ENCODE measurements at places on chromosomes 3 and 15.

- DNase-seq = no peak
Measured at GRCh38 chr3:36372534-36372935, 7.8 kb upstream of the STAC start.

DNA sequence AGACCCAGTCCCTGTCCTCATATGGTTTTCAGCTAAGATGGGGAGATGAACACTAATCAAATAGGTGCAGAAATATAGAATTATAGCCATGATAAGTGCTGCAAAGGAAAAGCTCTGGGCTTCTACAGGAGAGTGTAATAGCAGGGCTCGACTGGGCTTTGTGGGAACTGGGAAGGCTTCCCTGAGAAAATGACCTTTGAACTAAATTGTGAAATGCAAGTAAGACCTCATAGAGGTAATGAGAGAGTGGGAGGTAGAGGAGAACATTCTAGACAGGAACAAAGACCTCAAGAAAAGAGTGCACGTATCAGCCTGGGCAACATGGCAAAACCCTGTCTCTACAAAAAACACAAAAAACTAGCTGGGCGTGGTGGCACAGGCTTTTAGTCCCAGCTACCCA is 231.6 kb downstream of the ABHD5 start:
- no peak for DNase-seq

DNA sequence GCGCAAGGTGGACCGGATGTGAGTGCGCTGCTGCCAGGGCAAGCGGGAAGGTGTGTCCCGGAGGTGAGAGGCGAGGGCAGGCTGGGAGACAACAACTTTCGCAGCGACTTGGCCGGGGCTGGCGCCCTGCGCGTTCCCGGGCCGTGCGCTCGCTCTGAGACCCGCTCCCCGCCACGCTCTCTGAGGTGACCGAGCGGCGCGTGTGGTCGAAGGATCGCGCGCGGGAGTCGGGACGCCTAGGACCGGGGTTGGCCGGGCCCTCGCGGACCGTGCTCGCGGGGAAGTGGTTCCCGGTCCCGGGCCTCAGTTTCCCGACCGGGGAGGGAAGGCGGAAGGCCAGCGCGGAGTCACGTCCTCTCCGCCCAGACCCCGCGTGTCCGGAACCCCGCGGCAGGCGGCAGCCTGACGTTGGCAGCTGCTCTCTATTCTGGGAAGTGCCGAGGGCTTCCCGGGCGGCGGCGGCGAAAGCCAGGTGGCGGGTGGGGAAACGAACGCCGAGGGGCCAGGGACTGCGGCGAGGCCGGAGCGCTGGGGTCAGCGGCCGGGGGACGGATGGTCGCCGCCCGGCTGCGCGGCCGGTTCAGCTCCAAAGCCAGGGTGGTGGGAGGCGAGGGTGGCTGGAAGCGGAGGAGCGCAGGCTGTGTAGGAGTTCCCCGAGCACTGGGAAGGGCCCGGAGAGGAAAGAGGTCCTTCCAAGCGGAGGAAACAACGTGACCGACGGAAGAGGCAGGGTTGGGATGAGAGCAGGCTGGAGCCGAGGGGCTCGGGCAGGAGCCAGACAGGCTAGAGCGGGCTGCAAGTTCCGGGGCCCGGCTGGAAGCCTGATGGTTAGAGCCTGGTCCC is 1.0 kb upstream of the IGF2BP2 start:
- DNase-seq = no peak

DNA sequence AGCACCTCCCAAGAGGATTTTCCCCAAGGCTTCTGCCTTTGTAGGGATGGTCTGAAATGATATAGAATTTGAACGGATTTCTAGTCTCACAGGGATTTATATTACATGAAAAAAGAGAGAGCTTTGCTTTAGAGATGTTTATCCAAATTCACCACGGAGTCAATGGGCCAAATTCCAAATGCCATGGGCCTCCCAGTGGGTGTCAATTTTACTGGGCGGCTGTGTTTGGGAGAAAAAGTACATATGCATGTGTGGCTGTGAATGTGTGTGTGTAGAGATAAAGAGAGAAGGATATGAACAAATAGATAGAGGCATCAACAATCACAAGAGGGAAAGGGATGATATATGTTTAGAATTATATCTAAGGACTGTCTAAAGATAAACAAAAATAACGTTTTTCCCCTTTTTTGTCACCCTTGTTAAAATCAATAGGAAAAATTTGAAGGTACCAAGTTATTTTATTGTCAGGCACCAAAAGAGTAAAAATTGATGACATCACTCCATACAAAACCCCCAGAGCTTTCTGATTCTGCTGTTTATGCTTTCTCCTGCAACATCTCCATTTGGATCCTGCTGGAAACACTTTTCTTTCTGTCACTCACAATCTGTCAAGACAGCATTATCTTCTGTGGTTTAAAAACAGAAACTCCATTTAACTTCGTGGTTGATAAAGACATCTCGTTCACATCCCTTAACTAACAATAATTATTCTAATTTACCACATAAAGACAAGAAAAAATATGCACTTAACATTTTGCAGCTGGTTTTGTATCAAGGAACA is 160.7 kb downstream of the FHIT start:
- no peak for DNase-seq

DNA sequence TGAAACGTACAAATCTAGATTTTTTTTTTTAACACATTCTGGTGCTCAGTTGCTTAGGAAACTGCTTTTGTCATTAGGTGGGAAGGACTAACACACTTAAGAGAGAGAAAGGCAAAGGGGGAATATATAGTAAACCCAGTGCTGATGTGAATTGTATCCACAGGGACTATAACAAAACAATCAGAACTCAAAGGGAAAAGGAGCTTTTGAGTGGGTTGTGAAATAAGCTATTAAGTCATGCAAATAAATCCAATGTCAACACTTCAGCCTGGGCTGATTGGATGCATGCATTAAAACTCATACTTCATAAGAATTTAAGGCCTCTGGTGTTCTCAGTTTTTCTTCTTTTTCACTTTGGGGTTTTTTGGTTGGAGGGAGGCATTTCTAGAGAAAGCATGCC is 628.9 kb downstream of the FHIT start:
- no peak for DNase-seq

- no peak for DNase-seq
Measured at GRCh38 chr3:71456156-71456555, 127.4 kb downstream of the FOXP1 start.

GRCh38 chr3:127491909-127492308 is 98.6 kb downstream of the TPRA1 start:
- DNase-seq = no peak

GRCh38 chr3:134656211-134656800 is 5.5 kb upstream of the KY start:
- no peak for DNase-seq

- DNase-seq = no peak
Measured at GRCh38 chr3:143791386-143791785, 56.9 kb downstream of the SLC9A9 start.

GRCh38 chr3:55601366-55602080 is 114.4 kb upstream of the WNT5A start:
- no peak for DNase-seq

DNA sequence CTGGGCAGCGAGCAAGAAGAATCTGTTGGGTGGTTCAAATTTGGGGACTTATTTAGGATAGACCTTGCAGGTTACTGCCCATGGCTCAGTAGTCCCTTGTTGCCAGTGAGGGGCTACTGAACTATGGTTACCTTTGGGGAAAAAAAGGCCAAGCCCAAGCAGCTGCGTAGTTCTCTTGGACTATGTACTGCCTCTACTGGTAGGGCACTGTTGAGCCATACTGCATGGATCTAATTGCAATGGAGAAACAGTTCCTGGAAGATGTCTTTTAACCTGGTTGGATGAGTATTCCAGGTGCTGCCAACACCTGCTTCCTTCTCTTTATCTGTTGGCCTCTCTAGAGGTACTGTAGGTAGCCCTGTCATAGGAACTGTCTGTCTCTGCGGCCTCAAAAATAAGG is 671.9 kb upstream of the CBLB start:
- no peak for DNase-seq

DNA sequence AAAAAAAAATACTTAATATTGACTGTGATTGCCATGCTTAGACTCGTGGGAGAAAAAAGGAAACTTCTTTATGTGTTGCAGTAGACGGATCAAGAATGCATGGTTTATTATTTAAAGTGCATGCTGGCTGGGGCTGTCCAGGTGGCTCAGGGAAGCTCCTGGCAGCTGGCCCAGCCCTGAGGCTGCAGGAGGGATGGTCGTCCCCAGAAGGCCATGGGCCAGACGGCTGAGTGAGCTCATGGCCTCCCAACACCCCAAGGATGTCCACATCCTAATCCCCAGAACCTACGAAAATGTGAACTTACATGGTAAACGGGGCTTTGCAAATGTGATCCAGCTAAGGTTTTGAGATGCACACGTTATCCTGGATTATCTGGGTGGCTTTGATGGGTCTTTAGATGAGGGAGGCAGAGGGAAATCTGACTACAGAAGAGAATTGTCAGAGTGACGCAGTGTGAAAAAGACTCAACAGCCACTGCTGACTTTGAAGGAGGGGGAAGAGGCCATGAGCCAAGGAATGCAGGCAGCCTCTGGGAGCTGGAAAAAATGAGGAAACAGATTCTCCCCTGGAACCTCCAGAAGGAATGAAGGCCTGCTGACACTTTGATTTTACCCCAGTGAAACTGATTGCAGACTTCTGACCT is 29.8 kb downstream of the ADAMTS17 start:
- no peak for DNase-seq

DNA sequence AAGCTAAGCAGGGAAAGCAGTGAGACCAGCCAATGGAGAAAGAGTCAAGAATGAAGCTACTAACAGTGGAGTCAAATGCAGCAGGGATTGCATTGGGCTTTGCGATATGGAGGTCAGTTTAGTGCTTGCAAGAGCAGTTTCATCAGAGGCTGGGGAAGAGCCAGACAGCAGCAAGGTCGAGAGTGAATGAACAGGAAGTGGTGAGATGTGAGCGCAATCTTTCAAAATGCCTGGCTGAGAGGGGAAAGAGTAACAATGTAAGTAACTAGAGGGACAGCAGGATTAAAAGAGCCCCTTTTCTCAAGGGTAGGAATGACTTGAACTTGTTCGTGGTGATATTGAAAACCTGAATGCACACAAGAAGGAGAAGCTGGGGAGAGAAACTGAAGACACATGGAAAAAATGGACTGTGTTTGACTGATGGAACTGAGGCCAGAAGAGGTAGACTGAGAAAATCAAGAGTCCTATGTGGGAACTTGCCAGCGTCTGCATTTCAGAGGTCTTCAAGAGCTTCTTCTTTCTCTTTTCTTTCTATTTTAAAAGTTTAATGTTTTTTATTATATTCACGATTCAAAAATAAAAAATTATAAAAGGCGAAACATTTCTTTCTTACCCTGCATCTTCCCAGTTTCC is 30.6 kb upstream of the GPR160 start:
- DNase-seq = no peak

DNA sequence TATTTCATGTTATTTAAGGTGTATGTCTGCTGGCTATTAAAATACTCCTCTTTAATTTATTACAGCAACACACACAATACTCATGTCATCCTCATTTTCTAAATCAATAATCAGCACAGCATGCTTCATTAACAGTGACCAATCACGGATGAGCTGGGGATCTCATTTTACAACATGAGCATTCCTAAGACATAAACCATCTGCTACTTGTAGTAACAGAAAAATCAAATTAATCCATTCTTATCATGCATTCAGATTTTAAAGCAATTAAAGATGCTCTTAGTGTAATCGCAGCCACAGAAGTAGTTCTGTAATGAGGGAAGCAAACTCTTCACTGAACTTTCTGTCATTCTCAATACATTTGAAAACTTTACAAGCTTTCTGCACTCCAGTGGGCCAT is 191.1 kb downstream of the TBC1D5 start:
- DNase-seq = no peak

DNA sequence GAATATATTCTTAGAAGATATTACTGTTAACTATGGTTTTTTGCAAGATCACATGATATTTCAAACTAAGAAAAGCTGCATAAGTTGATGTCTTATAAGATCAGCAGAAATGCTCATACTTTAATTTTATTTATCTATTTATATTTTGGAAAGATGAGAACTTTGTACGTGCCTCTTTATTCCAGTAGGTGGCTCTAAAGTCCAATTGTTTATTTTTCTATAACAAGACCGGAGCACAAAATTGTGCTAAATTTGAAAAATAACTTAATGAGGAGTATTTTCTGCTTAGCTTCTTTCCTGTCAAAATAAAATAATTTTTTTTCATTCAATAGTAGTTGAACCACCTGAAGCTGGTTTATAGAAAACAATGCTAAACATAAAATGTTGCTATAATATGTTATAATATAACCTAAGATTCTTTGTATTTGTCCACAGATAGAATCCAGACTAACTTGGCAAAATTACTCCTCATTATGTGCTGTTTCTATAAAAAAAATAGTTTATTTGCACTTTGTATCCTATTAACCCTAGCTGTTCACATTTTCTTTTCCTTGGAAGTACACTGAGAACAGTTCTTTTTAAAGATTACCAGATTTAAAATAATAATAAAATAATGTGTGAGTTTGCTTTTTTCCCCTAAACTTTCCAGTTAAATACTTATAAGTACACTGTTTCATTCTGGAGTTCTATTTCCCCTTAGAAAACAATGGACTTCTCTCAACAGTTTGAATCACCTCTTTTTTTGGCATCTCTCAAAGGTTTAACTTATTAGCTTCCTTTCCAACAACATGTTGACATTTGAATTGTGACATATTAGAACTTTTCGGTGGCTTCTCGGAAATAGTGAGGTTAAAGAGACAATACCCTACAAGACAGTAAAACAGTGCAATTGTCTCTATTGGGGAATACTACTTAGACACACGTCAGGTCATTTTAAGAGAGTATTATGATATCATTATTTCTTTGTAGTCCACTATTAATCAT is 530.0 kb downstream of the MECOM start:
- no peak for DNase-seq

GRCh38 chr3:129549006-129549800 is 6.2 kb downstream of the H1-8 start:
- DNase-seq = no peak

GRCh38 chr15:41567862-41568261 is 8.8 kb downstream of the TYRO3 start:
- DNase-seq = no peak

- DNase-seq = no peak
Measured at GRCh38 chr3:184812662-184813042, 686 bp downstream of the VPS8 start.

DNA sequence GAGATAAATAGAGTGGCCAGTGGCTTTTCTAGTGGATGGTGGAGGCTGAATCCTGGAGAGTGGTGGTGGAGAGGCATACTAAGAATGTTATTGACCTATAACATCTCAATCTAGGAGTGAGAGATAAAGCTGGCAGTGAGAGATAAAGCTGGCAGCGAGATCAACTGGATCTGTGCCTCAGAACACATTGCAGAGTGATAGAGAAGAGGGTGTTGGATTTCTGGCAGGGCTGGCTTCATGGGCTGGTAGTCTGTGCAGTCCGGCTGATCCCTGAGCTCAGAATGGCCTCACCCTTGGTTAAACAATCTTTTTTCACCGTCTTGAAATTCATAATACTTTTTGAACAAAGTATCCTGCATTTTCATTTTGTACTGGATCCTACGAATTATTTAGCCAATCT is 221.2 kb downstream of the NLGN1 start:
- DNase-seq = no peak
